ENCODE measurements at places on chromosomes 16 and 17. TPM values are rescaled to one million over a fixed set of nuclear protein-coding genes. Genes with fewer than 3 reads are reported as not detected.

Gene HNF1B
- polyA plus RNA-seq: not detected

Gene IL17C
- polyA plus RNA-seq: not detected

GRCh38 chr17:5913032-5913531 lies 157.1 kb upstream of the WSCD1 start:
- no peak for DNase-seq

DNA sequence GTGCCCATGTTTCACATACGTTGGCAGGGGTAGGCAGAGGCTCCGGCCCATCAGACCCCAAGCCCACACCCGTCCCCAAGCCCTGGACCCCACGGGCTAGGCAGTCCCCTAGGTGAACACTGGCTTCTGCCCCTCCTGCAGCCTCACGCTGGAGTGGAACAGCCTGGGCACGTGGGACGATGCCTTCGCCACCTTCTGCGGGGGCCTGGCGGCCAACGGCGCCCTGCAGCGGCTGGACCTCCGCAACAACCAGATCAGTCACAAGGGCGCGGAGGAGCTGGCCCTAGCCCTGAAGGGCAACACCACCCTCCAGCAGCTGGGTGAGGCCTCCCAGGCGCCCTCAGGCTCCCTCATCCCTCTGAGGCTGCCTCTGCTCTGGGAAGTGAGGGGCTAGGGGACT lies 1.8 kb downstream of the LRRC45 start:
- DNase-seq: no peak

- DNase-seq: peak; percentile 23
These were observed 984 bp downstream of the CENPV start for GRCh38 chr17:16352303-16352666.

Measured in naive thymus-derived CD4-positive, alpha-beta T cell (primary cell).